ENCODE measurements at places on chromosomes 4 and X.

GRCh38 chr4:175667122-175667521 is 144.9 kb downstream of the GPM6A start:
- DNase-seq = no peak

GRCh38 chr4:81502564-81502963 is 30.9 kb upstream of the RASGEF1B start:
- DNase-seq = no peak

DNA sequence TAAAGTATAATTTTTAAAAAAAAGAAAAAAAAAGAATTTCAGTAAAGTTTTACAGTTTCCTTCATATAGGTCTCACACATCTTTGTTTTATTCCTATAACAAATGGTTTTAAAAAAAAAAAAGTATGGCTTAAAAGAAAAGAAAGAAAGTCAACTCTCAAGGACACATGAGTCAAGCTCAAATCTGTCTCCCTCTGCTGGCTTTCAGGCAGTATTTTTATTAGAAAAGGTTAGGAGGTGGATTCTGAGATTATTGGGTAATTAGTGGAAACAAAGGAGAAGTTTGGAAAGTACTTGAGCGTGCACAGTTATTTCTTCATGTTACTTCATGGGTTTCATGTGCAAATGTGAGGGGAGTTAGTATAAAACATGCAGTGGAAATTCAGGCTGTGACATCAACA is 36.6 kb upstream of the BTC start:
- no peak for DNase-seq

DNA sequence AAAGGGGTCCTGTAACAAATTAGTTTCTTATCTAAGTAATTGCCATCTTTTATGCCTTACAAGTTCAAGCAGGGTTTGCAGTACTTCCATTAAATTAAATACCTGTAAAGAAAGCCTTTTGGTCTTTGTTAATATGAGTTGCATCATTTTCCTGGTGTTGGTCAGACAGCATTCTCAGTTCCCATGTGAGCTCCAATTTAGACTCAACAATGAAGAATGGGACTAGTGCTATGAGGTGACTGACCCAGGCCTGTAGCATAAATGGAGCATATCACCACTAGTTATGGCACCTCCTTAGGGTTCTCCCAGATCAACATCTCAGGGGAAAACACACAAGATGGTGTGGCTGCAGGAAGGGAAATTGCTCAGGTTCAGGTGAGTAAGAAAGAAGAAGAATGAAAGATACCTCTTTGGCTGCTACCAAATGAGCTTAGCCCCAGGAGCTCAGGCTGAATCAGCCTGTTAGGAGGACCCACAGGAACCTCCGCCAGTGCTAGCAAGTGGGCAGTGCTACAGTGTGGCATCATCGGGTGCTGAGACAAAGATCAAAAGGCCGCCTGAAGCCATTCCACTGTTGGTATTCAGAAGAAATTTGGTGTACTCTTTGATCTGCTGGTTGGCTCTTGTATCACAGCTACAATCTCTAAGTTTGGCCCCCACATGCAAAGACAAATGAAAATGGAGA is 1.8 kb downstream of the TTC29 start:
- no peak for DNase-seq

GRCh38 chr4:113732967-113733527 is 28.5 kb downstream of the CAMK2D start:
- no peak for DNase-seq

DNA sequence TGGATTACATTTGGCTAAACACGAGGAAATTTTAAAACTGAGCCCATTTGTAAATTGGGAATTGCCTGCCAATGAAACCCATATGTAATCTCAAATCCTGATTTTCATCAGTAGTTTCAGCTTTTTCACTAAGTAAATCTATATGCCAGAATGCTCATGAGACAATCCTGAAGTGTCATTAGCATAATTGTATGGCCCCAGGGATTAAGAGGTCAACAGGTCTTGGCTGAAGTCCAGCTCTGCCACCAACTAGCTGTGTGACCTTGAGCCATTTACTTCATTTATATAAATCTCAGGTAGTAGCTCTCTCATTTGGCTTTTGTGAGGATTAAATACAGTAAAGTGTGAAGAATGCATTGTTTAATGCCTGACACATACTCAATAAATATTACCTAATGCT is 320.5 kb upstream of the EMCN start:
- no peak for DNase-seq
